ENCODE measurements at places on chromosomes 6 and 20.

DNA sequence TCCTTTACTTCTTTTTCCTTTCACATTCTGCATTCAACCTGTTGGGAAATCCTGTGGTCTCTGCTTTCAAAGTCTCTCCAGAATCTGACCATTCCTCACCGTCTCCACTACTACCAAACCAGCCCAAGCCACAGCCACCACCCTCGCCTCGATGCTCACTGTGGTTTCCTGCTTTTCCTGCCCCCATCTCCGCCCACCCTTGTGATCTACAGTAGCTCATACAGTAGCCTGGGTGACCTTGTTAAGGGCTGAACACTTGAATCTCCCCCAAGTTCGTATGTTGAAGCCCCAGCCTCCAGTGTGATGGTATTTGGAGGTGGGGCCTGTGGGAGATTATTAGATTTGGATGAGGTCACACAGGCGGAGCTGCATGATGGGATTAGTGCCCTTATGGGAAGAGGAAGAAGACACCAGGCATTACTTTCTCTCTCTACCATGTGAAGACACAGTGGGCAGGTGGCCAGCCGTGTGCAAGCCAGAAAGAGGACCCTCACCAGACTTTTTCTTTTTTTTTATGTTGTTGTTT lies 189.0 kb upstream of the UST start:
- DNase-seq = no peak

GRCh38 chr6:14134211-14134910 lies 16.8 kb downstream of the CD83 start:
- no peak for DNase-seq

DNA sequence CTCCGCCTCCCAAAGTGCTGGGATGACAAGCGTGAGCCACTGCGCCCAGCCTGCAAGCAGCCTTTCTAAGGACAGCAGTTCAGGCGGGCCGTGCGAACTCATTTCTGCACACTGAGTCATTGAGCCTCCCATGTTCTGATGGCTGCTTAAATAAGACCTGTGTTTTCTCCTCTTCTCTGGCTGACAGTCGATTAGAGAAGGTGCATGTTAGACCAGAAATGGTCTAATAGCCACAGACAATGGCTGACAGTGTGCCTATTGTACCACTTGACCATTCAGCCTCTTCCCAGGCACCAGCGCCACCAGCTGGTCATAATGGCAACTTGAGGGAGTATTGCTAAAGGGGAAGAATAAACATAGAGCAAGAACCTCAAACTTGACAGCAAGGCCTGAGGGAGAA lies 6.2 kb downstream of the CST11 start:
- peak; percentile 56 for DNase-seq

- DNase-seq = no peak
Measured at GRCh38 chr6:5956939-5957338, 49.8 kb downstream of the NRN1 start.

- DNase-seq = peak; percentile 51
Measured at GRCh38 chr6:132962936-132963868, 148.8 kb downstream of the RPS12 start.

- DNase-seq = no peak
Measured at GRCh38 chr6:49739423-49739822, 4.8 kb downstream of the CRISP3 start.

DNA sequence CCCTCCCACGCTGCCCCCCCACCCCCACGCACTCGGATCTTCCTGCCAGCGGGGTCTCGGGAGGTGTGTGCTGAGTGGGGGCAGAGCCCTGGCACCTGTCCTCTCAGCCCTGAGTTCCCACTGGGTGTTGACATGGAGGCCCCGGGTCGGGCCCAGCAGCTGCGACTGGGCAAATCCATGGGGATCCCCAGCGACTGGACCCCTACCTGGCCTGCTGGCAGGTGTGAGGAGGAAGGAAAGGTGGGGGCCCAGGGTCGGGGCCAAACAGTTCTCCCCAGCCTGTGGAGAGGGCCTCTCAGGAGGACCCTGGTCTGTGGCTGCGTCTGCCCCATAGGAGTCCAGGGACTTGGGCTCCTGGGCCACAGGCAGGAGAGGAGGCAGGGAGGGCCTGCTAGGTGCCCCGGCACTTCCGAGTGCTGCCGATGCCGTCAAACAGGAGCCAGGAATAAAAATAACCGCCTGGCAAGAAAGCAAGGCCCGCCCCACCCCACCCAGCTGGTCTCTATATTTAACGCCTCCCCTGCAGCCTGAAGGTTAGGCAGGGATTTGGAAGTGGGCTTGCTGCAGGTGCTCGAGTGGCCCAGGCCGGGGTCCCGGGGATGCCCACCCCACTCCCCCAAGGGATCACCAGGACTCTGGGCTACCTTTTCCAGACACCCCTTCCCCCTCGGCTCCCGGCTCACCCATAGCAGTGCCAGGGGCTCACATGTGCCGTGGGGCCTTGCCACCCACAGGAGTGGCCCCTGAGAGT lies 1.4 kb upstream of the EEF1A2 start:
- DNase-seq = peak; percentile 62

GRCh38 chr6:45666846-45667245 lies 289.1 kb upstream of the SUPT3H start:
- DNase-seq = no peak

DNA sequence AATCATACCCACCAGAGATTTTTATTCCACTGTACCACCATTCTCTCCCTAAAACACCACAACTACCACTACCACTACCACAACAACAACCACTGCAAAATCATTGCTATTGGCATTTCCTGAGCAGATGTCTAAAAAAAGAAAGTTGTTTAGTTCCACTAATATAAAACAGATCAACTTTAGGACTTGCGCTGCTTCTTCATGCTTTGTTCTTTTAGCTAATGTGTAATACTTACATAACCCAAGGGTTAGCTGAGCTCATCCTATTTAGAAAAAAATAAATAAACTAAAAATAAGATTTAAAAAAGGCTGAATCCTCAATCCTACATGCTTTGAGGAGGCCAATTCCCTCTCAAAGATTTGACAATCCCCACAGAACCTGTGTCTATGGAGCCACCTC lies 11.4 kb downstream of the IYD start:
- DNase-seq = no peak

DNA sequence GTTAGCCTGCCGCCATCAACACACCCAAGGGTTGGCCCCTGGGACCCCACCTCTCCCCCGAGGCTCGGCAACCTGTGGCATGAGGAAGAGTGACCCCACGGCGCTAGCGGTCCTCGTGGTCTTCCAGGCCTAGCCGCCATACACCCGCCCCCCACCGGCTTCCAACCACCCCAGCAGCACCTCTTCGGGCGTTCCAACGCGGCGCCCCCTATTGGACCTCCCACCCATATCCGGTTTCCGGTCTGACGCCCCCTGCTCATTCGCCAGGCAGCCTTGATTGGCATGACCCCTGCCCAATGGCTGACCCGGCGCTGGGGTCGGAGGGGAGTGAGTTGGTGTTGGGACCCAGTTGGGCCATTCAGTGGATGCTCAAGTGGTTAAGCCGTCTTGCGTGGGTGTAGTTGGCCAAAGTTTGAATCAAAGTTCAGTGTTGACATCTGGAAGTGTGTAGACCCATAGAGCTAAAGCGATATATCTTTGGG lies at the start of gene GNAS-AS1:
Gene GNAS-AS1, minus strand, starts transcription at position 210 of the 482 bp plus-strand sequence.
- no peak for DNase-seq

GRCh38 chr6:24718449-24719124 lies 367 bp downstream of the C6orf62 start:
- DNase-seq = no peak

DNA sequence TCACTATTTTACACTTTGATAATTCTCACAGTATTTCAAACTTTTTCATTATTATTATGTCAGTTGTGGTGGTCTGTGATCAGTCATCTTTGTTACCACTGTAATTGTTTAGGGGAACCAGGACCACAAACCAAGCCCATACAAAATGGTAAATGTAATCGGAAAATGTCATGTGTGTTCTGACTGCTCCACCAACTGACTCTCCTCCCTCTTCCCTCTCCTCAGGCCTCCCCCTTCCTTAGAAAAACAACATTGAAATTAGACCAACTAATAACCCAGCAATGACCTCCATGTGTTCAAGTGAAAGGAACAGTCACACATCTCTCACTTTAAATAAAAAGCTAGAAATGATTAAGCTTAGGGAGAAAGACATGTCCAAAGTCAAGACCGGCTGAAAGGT lies 63.8 kb downstream of the GMDS start:
- DNase-seq = no peak

DNA sequence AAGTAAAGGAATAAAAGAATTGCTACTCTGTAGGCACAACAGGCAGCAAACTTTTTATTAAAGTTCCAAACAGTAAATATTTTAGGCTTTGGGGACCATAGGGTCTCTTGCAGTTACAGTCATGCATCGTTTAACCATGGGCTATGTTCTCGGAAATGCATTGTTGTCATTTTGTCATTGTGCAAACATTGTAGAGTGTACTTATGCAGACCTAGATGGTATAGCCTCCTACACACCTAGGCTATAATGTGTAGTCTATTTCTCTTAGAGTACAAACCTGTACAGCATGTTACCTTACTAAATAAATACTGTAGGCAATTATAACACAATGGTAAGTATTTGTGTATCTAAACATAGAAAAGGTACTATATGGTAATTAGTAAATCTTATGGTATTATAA lies 54.7 kb downstream of the CDS2 start:
- DNase-seq = no peak

DNA sequence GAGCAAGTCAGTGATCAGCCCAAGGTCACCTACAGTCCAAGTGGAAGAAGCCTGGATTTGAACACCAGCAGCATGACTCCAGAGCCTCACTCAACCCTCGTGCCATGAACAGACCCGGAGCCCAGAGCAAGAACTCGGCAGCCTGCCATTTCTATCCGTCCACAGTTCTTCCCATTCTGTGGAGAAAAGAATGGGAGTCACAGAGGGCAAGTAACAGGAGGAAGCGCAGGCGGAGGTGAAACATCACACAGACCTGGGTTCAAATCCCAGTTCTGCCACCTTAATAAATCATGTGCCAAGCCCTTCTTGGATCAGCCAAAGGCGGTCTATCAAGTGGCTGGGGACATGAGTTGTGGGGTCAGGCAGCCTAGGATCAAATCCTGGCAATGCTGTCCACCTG lies 4.3 kb downstream of the PREX1 start:
- no peak for DNase-seq

- DNase-seq = peak; percentile 52
Measured at GRCh38 chr20:46025376-46025783, 3.6 kb upstream of the SLC12A5 start.

GRCh38 chr20:50493881-50494253 lies 16.3 kb upstream of the PTPN1 start:
- DNase-seq = no peak

DNA sequence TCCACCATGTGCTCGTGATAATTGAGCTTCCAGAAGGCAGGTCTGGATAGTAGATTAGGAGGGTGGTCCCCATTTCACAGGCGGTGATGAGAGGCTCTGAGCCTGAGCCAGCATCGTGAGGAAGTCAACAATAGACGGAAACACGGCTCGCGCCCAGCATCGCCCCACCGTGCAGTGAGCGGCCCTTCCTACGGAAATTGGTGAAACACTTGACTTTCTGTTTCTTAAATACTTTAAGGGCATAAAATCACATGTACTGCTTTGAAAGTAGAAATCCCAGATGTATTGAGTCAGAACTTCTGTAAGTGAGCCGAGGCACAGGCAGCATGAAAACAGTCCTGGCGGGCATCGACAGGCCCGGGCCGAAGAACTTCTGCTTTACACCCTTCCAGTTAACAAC lies 4.3 kb upstream of the KIF25 start:
- DNase-seq = no peak

DNA sequence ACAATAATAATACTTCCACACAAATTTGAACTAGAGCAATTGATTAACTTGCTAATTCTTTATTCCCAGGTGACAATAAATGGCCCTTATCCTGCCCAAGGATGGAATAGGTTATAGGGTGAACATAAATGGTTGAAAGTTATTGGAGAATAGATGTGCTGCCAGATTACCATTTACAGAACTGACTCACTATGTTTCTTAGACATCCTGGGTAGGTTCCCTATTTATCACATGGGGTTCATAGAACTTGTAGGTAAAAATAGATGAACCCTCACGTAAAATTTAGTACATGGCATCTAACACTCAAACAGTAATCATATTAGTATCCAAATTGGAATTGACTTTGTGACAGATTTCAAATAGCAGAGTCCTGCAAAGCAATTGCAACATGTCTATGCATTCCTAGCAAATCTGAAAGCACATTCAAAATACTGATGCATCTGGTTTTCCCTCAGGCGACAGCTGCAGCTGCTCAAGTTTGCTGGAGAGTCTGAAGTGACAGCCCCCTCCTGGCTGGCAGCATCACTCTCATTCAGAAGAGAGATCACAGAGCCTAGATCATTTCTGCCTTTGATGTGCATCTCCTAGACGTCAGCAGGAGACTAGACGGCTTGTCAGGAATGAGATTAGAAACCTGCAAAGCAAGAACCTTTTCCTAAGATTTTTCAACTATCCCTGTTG lies 80.2 kb upstream of the RNF217 start:
- DNase-seq = no peak

- no peak for DNase-seq
Measured at GRCh38 chr6:134346932-134347545, 29.1 kb upstream of the SGK1 start.

DNA sequence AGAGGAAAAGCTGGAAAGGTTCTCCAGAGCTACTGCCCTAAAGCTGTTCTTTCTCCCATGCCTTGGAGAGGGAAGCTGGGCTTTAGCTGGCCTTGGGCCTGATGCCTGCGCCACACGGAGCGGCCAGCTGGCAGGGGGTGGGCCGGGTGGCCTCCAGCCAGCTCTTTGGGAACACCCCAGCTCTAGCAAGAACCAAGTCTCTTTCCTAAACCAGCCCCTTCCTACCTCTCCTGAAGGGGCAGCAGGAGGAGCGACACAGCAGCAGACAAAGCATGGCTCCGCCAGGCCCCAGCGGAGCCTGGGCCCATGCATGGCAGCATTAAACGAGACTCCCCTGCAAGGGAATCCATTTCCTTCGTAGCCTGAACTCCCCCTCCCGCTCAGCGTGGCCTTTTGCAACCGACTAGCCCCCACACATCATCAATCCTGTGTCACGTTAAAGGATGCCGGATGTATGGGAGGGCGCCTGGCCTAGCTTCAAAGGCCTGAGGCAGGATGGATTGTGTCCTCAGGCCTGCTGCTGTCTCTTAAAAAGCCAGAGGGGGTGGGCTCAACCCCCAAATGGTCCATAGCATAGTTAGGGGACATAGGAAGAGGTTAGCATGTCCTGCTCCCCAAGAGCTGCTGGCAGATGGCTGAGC lies 14.0 kb downstream of the MRPS18A start:
- peak; percentile 75 for DNase-seq

GRCh38 chr6:117547688-117548621 lies 54.4 kb downstream of the GOPC start:
- peak; percentile 81 for DNase-seq

DNA sequence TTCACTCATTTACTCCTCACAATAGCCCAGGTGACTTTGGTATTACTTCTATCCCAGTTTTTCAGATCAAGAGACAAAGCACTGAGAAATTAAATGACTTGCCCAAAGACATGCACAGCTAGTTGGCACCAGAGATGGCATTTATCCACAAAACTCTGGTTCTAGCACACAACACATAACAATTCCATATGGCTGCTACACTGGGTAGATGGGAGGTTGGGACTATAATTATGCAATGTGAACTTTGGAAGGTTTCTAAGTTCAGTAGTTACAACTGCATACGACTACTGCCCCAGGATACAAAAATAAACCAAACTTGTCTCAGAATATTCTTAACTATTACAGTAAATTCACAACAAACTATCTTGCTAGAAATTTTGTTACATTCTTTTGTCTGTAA lies 54.2 kb upstream of the MLIP start:
- no peak for DNase-seq

Data from cerebellar cortex (tissue), 1 donor.